ENCODE measurements at places on chromosomes 1 and 21. TPM values are rescaled to one million over a fixed set of nuclear protein-coding genes. Genes with fewer than 3 reads are reported as not detected.

The VWA5B1 gene
- not detected for total RNA-seq

The MR1 gene
- 6.5 TPM for total RNA-seq

The SPATA45 gene
- not detected for total RNA-seq

The ETV3L gene
- total RNA-seq, result not detected

The CELA2A gene
- not detected for total RNA-seq

The OR2T29 gene
- not detected for total RNA-seq

The MX2 gene
- total RNA-seq, result not detected

The IRF6 gene
- total RNA-seq, result 0.11 TPM

The MAB21L3 gene
- 0.04 TPM for total RNA-seq

The BNIPL gene
- 0.09 TPM for total RNA-seq

Measured in A549 treated with CpdA at 1 μM for 4 hours (cell line).